ENCODE measurements at places on chromosomes 7 and 10.

GRCh38 chr7:1541431-1542162, 11.1 kb downstream of the MAFK start:
- DNase-seq, result no peak

DNA sequence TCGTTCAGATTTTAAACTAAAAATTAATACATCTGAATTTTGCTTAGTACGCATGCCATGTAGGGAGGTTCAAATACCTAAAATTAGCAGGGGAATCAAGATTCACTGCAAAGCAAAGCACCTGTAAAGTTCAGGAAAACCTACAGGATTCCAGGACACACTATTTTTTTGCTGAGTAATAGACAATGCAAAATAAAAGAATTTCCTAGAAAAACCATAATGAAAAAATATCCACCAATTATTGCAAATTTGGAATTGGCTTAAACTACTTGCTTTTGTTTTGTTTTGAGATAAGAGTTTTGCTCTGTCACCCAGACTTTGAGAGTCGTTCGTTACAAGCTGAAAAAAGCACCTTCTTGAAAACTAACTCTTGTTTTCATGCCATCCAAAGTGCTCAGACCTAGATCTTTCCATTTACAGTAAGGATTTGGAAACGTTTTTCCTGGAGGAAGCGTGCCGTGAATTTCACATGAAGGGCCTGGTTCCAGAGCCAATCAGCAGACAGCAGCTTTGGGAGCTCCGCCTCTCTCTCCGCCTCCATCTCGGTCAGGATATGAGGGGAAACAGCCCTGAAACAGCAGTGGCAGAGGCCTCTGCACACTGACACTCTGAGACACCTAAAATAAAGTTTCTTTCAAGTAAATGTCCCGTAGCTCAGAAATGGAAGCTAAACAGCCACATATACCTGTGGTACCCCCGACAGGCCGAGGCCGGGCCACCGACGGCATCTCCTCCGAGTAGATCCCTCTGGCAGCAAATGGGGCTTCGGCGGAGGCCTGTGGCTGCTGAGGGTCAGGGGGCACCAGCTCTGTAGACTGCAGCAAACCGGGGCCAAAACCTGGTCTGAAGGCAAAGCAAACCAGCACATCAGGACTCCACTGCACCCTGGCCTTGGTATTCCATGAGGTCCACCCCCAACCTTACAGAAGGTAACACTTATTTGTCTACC, 45.9 kb upstream of the ATP6V0A4 start:
- DNase-seq, result no peak

DNA sequence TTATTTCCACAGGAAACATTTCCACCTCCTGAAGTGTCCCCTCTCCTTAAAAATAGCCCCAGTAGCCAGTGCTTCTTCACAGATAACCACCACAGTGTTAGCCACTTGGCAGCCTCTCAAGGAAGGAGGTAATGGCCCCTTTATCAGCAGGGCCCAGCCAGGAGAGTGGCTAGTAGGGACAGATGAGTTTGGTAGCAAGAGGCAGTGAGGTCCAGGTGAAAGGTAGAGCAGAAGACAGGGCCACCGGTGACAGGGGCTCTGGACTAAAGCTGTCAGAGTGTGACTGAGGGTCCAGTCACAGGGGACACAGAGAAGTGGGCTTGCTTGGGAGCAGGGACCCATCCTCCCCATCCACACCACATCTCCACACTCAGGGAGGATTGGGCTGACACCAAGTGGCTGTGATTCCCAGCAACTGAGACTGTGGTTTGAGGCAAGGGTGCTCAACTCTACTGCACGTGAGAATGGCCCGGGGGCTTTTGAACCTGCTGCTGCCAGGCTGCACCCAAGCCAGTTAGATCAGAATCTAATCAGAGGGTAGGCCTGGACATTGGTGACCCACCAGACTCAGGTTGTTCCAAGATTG, 52.2 kb downstream of the C10orf120 start:
- no peak for DNase-seq

DNA sequence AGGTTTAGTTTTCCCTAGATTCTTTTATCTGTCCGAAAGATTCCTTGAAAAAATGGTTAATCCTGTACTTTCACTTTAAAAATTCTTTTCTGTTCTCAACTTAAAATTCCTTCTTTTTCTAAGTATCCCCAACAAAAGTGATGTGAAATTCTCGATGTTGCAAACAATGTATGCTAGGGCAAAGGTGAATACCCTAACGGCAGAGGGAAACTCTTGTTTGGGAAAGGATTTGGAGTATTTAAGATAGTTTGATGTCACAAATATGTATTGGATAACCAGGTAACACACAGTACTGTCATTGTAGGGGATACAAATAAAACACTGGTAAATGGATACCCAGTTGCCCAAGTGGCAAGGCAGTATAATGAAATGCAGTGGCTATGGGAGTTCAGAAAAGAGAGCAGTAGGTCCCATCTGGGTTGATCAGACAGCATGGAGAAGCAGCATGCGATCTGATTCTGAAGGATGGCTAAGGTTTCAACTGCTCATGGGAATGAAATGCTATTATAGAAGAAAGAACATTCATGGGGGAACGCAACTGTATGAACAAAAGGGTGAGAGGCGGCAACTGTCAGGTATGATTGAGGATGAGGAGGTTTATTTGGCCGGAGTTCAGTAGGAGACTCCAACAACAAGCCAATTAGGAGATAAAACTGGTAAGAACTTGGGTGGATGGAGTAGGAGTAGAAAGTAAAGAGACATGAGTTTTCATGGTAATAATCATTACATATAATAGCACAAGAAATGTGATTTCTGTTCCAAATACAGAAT, 3.2 kb upstream of the EPC1 start:
- no peak for DNase-seq

DNA sequence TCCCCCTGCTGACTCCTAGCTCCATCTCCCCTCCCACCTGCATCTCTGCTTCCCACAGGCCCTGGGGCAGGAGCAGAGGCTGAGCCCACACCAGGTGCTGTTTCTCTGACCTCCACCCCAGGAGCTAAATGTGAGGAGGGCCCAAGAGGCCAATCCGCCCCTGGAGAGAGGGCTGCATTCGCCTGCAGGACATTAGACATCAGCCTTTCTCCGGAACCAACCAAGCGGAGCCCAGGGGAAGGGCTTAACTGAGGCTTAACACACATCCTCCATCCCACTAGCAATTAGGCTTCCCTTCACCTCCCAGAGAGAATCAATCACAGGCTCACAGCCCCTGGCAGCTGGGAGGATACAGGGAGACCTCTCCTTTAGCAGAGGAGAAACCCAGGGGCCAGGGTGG, 50.5 kb downstream of the SH3PXD2A start:
- DNase-seq, result no peak

GRCh38 chr7:80618096-80618495, 20.3 kb upstream of the CD36 start:
- no peak for DNase-seq

DNA sequence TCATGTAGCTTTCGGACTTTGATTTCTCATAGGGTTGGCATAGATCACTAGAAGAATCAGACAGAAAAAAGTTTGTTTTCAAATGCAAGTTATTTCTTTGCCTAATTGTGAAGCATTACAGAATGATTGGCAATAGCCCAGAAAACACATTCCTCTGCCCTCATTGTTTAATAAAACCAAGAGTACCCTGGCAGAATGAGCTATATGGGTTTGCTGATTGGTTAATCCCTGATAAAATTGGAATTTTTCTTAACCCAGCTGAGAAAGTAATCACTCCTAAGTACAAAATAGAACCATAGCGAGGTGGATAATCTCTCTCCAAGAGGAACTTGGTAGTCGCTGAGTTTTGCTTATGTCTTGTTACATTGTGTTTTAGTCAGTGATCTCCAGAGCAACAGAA, 30.9 kb upstream of the CREB5 start:
- no peak for DNase-seq

DNA sequence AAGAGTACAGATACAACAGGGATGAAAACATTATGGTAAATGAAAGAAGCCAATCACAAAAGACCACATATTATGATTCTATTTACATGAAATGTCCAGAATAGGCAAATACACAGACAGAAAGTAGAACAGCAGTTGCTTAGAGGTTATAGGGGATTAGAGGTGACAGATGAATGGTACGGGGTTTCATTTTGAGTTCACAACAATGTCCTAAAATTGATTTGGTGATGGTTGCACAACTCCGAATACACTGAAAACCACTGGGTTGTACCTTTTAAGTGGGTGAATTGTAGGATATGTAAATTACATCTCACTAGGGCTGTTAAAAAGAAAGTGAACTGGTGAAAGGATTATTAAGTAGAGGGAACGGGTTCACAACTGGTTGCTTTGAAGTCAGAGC, 76.3 kb upstream of the MRLN start:
- no peak for DNase-seq

DNA sequence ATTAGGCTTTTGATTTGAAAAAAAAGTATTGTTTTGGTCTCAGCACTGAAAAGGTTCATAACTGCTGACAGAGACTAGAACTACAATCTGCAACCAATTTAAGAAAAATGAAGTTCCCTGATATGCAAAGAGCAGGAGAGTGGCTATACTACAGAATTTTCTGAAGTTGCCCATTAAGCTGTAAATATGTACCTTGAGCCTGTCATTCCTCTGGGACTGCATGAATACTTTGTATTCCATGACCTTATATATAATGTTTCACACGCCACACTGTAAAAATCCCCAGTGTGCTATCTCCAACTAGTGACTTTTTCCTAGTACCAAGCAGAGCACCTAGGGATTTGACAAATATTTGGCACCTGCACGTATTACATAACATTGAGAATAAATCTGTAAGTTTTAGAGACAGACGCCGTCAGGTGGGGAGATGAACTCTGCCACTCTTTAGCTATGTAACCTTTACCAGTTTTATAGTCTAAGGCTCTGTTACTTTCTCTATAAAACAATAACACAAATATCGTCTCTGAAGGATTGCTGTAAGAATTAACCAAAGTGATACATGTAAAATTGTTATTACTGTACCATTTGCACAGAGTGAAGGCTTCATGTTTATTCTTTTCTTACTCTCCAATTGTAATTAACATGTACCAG, 235.4 kb downstream of the MAGI2 start:
- no peak for DNase-seq

GRCh38 chr7:105810556-105810955, 65.8 kb downstream of the ATXN7L1 start:
- DNase-seq, result no peak

DNA sequence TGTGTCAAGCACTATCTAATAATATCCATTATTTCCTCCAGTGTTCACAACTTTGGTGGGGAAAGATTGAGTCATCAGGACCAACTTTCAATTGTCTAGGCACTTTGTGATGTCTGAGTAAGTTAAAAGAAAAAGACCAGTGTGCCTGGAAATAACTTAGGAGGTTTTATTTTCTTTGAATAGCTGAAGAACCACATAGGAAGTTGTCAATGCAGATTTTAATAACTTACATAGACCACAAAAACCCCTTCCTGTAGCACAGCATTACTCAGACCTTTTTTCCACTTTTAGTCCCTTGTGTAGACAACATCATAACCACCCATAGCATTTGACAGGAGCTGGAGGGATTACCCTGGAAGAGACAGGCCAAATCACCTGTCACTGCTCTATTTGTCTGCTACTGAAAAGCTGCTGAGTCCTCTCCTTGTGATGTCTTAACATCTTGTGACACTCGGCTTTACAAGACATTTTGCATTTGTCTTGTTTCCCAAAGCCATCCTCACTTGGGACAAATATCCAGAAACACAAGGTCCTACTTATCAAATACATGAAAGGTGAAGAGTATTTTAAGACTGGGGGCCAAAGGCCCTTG, 241.5 kb upstream of the PTER start:
- DNase-seq, result no peak

DNA sequence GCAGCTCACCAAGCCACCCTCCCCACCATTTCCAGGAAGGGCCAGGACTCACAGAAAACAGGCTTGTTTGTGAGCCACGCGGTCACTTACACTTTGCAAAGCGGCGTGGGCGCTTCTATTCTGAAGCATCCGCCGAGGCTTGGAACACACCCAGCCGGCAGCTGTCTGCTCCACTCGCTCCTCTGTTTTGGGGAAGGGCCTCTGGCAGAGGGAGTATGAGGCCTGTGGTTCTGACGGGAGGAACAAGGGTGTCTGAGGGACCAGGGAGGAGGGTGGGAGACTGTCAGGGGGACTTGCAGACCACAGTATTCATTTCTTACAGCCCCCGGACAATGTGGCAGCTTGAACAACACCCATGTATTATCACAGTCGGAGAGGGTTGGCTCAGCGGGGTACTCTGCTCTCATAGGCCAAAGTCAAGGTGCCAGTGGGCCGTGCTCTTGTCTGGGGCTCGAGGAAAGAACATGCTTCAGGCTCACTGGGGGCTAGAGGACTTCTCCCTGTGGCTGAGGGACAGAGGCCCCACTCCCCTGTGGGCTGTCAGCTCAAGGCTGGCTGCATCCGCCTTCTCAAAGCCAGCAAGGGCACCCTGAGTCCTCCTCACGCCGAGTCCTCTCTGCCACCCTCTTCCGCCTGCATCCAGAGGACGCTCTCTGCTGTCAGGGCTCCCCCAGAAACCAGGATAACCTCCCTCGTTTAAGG, 60.4 kb upstream of the FAM20C start:
- no peak for DNase-seq

- DNase-seq, result no peak
Measured at GRCh38 chr7:102860351-102860811, 52.4 kb upstream of the LRRC17 start.

GRCh38 chr10:29158066-29158465, 130.8 kb upstream of the LYZL1 start:
- no peak for DNase-seq

- no peak for DNase-seq
Measured at GRCh38 chr10:49113741-49114141, 1.6 kb downstream of the VSTM4 start.

GRCh38 chr10:74855439-74855838, 29.0 kb downstream of the KAT6B start:
- no peak for DNase-seq

GRCh38 chr10:49598164-49598856, 11.8 kb upstream of the SLC18A3 start:
- DNase-seq, result no peak

GRCh38 chr7:7180725-7181449, 1.5 kb upstream of the C1GALT1 start:
- no peak for DNase-seq

DNA sequence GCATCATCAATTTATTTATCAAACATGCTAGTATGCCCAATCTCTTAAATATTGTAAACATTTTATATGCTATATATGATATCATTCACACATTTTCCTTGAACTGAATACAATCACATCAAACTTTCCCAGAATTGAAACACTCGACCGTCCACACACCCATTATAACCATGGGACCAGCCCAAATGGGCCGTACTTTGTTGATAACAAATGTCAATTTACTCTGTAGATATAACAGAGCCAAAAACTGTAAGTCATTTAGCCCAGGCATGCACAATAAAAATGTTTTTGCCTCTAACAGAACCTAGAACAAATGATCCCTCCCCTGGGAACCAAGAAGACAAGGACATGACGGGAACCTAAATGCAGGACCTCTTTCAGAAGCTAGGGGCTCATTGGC, 683 bp upstream of the ANKRD22 start:
- DNase-seq, result no peak

- no peak for DNase-seq
Measured at GRCh38 chr7:157291404-157292080, 45.3 kb upstream of the DNAJB6 start.

- no peak for DNase-seq
Measured at GRCh38 chr10:96495544-96495943, 18.2 kb downstream of the TLL2 start.

GRCh38 chr10:95245425-95246055, 45.3 kb downstream of the PDLIM1 start:
- DNase-seq, result no peak

GRCh38 chr7:84812021-84812420, 374.8 kb downstream of the SEMA3D start:
- DNase-seq, result no peak

Measured in stimulated activated CD4-positive, alpha-beta T cell treated with anti-CD3 and anti-CD28 coated beads, Interleukin-12 subunit alpha, Interleukin-12 subunit beta, amount 100 ng/mL, for 24 hours (primary cell).